Stimulated activated CD4-positive, alpha-beta T cell treated with anti-CD3 and anti-CD28 coated beads, Interleukin-1b, Interleukin-23, amount 100 ng/mL, for 1 hour (primary cell): ENCODE measurements at places on chromosomes 5 and 9.

DNA sequence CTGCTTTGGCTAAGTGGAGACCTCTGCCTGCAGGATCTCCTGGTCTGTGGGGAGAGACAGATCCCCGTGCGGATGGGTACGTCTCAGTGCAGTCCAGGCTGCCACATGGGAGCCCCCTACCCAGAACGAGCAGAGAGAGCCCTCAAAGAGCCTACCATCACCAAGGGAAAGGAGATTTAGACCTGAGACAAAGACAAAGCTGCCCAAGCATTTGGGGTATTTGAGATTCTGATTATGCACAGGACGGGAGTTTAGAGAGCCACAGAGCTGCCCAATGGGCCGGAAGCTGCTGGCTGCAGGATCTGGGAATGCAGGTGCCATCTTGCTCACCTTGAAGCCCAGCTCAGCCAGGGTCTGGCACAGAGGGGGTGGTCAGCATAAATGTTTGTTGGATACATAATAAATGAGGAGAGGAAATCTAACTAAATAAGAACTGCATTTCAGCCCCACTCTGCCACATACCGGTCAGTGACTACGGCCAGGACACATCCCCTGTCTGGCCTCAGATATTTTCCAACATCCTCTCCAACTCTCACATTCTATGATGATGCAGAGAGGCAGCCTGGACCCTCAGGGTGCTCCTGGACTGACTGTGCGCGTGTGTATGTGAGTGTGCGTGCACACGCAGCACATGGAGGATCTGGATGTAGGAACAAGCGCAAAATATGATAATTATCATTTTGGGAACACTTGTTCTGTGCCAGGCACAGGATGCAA is 157.8 kb downstream of the FGF18 start:
- DNase-seq = no peak

- DNase-seq = no peak
These were observed 369.6 kb downstream of the CYLC2 start for GRCh38 chr9:103364753-103365152.

DNA sequence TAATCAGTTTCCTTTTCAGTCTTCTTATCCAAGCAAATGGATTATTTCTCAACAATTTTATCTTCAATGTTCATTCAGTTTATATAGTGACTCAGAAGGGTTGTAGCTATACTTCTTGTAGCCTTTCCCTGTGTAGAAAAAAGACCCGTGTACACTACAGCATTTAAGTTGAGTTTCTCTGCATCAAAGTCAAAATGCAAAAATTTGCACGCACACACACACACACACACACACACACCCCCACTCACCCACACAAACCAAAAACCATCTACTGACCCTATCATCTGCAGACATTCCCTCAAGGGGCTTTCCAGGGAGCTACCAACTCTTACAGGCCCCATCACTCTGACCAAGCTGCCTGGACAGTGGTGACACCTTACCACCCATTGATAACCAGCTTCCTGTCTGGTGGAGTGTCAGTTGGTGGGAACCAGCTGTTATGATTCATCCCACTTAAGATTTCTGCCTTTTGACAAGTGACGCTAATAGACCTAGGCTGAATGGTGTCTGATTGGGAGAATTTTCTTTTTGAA is 12.2 kb upstream of the ELL2 start:
- DNase-seq = no peak

- no peak for DNase-seq
These were observed 125.3 kb upstream of the ABCA1 start for GRCh38 chr9:105053209-105053652.

DNA sequence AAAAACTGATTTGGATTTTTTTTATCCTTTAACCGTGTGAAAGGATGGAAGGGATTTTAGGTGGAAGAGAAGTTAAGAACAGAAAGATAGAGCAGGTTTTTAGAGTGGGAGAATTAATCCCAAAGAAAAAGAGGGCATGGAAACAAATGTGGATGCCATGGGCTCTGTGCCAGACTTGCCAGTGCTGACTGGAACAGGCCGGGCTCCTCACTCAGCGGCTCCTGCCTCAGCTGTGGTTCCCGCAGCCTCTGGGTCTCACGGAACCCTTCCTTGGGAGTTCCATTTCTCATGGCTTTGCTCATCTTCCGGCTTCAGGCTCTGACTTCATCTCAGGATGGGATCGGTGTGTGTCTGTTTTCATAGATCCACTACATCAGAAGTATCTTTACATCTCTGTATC is 30.4 kb upstream of the SLC2A8 start:
- DNase-seq = no peak

GRCh38 chr9:78502566-78502965 is 205.6 kb downstream of the PSAT1 start:
- no peak for DNase-seq

GRCh38 chr5:114726131-114726530 is 364.3 kb downstream of the KCNN2 start:
- DNase-seq = no peak

GRCh38 chr5:53023969-53024368 is 34.8 kb downstream of the ITGA2 start:
- no peak for DNase-seq

DNA sequence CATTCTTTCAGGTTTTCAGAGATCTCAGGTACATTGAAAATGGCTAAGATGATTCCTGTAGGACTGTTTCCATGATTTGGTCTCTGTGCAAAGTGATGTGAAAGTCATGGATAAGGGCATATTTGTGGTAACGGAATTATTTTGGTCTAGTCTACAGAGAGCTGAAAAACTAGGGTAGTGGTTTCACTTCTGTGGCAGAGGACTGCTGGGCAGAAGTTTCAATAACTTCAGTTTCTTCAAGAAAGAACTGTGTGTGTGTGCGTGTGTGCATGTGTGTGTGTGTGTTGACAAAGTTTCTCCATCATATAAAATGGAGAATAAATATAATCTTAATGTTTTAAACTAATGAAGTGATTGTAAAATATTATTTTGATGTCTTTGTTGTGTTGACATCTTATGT is 4.3 kb downstream of the CNOT8 start:
- no peak for DNase-seq

- DNase-seq = no peak
These were observed 1426.5 kb upstream of the C9orf72 start for GRCh38 chr9:28999806-29000205.

DNA sequence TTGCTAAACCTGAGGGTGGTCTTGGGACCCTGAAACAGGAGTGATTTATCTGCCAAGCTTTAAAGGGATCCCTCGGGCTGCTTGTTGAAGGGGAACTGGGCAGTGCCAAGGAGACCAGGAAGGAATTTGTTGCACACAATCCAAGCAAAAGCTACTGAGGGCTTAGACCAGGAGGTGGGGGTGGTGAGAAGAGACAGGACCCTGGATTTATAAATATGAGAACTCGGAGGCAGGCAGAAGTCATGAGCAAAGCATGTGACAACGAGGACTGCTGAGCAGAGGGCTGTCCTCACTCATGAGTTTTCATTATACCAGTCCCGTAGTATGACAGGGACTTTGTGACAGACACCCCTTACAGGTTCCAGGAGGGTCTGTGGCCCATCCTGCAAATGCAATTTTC is 237.3 kb downstream of the DRD1 start:
- no peak for DNase-seq

DNA sequence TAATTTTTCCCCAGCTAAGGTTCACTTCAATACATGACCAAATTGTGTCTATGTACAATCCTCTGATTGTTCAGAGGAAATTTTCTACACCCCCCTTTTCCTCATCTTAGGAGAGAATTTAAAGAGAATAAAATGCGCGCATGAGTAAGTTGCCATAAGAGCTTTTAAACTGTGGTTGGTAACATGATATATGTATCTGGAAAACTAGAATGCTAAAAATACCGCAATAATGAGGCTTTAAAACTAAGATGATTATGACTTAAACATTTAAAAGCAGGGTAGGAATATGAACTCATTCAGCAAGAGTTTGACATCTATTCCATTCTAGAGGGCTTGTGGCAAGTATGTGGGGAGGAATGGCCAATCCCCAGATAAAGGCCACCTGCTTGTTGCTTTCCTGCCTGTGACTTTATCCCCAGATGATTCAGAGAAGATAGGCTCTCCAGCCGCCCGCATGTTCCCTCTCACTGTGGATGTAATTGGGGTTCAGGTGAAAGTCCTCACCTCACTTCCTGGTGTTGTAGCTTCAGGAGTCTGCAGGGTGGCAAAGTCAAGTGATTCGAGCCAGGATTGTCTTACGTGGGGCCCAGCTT is 26.5 kb upstream of the BASP1 start:
- no peak for DNase-seq

DNA sequence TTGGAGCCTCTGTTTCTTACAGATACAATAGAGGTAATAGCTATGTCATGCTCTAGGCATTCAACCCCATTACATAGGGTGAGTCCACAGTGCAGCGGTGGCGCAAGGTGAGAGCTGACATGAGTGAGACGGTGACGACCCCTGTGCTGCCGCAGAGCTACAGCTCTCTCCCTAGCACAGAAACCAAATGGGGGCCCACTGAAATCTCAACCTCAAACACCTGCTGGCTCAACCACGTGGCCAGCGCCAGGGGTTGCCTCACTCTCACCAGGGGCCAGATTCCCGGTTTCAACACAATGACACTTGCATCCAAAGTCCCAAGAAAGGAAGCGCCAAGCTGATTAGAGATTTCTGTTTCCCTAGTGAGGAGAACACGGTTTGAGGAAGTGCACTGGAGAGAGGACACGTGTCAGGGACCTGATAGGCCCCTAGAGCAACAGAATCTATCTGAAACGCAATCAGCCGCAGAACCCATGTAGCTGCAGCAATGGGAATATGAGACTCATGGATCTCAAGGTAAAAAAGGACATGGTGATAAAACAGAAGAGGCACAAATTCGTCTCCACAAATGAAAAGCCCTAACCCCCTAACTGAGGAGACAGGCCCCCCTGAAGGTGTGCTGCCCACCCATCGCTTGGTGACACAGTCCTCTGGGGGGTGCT is 114.3 kb downstream of the CRB2 start:
- no peak for DNase-seq

DNA sequence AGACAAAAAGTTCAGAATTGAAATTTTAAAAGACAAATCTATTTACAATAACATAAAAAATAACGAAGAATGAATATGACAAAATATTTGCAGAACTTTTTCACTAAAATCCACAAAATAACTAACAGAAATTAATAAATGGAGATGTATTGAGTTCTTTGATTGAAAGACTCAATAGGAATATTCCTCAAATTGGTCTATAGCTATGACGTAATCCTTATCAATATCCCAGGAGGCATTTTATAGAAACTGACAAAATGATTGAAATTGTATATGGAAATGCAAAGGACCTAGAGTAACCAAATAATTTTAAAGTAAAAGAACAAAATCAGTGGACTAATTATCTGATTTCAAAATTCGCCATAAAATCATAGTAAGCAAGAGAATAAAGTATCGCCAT is 328.7 kb downstream of the MED10 start:
- DNase-seq = no peak

- DNase-seq = no peak
These were observed 21.8 kb downstream of the MCTP1 start for GRCh38 chr5:95262933-95263660.

- DNase-seq = no peak
These were observed 164.3 kb upstream of the KLF9 start for GRCh38 chr9:70578720-70579119.

DNA sequence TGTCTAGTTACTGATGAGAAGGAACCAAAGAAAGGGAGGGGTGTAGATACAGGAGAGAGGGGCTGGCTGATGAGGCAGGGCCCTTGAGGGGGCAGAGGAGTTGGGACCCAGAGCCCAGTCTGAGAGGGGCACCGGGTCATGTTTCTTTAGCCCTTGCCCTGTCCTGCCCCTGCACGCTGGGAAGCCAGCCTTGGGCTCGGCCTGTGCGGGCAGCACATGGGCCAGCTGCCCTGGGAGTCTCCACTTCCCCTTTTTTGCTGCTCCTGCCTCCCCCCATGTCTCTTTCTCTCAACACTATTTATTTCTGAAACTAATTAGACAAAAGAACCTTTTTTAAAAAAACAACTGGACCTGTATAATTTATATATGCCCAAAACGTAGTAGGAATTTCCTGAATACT is 20.5 kb downstream of the MVB12B start:
- DNase-seq = no peak

DNA sequence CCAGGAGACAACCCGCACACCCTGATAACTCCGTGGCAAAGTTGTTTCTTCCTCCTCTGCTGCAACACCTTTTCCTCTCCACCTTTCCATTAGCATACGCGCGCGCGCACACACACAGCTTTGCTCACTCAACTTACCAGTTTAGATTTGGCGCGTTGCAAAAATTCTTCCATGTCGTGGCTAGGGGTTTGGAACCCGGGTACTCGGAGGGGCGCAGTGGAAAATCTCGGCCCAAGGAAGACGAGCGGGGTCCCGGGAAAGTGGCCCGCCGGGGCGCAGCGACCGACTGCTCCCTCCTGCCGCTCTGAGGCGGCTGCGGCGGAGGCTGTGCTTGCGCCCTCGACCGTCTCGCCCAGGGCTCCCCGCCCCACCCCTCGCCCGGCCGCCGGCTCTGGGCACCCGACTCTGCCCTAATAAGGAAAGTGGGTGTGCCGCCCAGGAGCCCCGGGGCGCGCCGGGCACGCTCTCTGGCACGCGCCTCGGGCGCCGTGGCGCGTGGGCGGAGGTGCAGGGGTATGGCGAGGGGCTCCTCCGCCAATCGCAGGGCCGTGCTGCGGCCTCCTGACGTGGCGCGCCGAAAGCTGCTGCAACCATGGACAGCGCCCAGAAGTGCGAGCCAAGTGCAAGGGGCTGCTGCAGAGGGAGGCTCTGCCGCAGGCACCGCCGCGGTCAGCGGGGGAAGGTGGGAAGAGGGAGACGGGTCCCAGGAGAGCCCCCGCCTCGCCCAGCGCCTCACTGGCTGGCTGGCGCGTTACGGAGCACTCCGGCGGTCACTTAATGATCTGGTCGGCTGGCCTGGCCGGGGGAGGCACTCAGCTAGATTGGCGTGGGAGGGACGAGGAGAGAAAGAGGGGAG is at the start of gene PRUNE2:
TSS of gene PRUNE2 (minus strand) at position 324 of the 856 bp plus-strand sequence. CDS start at position 173, 151 bp downstream.
- DNase-seq = no peak

- no peak for DNase-seq
These were observed 40.5 kb downstream of the PTTG1 start for GRCh38 chr5:160462167-160462566.

DNA sequence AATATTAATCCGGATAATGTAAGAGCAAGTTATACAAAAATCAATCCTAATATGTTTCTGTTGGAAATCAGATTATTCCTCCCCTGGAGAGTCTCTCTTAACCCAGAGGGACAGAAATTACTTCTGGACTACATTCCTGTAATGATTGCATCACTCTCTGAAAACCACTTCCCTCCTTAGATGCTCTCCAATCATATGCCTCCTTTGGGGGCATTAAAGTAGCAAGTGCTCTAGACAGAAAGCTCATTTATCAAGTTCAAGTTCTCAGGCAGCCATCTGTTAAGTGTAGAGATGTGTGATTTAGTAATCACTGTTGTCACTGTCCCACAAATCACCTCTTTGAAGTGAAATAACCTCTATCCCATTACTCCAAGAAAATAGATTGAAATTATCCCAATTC is 247.1 kb downstream of the SLCO4C1 start:
- no peak for DNase-seq

DNA sequence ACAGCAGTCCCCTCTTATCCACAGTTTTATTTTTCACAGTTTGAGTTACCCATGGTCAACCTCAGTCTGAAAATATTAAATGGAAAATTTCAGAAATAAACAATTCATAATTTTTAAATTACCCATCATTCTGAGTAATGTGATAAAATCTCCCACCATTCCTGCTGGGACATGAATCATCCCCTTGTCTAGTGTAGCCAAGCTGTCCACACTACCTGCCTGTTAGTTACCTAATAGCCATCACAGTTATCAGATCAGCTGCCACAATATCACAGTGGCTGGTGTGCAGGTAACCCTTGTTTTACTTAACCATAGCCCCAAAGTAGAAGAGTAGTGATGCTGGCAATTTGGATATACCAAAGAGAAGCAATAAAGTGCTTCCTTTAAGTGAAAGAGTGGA is 10.7 kb downstream of the PLGRKT start:
- DNase-seq = no peak

- DNase-seq = no peak
These were observed 63.3 kb upstream of the SMC5 start for GRCh38 chr9:70195456-70195855.
